ENCODE measurements at places on chromosomes 3 and 15.

DNA sequence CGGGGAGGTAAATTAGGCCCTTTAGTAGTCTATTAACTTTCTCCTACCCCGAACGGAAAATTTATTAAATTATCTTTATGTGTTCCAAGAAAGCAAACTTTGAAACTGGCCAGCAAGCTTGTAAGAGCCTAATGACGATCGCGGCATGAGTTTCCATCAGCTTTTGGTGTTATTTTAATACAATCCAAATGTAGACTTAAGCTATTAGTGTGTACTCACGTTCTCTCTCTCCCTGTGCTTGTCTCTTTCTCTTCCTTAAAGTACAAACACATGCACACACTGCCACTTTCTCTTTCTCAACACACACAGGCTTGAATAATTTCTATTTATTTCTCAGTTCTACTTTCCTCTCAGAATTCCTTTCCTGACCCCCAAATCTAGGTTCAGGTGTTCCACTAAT is 108.8 kb upstream of the MME start:
- no peak for DNase-seq

GRCh38 chr3:54866251-54866650 is 61.6 kb downstream of the LRTM1 start:
- DNase-seq = no peak

DNA sequence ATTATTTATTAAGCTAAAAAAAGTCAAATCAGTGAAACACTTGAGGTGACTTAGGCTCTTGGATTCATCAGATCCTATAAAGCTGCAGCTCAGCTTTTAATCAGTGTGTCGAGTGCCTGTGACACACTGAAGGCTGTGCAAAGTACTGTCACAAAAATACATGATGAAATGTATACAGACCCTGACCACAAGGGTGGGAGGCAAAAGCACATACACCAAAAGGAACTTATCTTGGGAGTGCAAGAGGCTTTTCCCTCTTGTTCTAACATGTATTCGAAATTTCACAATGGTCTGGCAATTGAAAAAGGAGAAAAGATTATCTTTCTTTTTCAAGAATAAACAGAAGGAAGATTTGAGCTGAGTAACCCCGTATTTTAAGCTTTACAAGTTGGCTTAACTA is 35.9 kb downstream of the VGLL4 start:
- DNase-seq = no peak

- no peak for DNase-seq
Observed at GRCh38 chr3:181330257-181330656, 340.7 kb upstream of the DNAJC19 start.

GRCh38 chr3:119310071-119310470 is 15.9 kb downstream of the ARHGAP31 start:
- no peak for DNase-seq

DNA sequence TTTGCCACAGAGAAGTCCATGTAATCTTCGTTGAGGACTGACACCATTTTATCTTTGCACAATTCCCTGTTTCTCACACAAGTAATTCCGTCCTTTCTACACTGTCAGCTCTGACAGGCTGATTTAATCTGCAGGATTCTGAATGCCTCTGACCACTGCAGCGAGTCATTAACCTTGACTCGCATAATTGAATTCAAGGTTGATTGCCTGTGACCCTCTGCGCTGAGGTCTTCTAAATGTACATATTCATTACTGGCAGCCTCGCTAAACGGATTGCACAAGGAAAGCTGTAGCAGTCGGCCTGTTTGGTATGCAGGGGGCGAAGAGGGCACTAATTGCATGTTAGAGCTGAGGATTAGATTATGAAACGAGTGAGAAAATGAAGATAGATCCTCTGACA is 147.8 kb downstream of the SHOX2 start:
- DNase-seq = no peak

DNA sequence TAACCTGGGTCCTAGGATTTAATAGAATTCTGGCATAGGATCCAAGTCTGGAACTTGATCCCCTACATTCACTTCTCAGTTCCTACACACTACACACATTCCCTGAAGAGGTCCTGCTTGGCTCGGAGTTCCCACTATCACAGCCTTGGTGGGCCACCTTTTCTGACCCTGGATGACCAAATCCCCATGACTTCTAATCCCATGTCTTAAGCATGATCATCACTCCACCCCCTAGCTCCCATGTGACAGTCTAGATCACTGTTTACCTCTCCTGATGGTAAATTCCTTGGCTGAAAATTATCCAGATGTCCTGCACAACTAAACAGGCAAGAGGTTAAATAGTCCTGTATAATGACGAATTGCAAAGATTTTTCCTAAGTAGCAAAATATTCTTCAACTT is 40.3 kb downstream of the DUT start:
- no peak for DNase-seq

DNA sequence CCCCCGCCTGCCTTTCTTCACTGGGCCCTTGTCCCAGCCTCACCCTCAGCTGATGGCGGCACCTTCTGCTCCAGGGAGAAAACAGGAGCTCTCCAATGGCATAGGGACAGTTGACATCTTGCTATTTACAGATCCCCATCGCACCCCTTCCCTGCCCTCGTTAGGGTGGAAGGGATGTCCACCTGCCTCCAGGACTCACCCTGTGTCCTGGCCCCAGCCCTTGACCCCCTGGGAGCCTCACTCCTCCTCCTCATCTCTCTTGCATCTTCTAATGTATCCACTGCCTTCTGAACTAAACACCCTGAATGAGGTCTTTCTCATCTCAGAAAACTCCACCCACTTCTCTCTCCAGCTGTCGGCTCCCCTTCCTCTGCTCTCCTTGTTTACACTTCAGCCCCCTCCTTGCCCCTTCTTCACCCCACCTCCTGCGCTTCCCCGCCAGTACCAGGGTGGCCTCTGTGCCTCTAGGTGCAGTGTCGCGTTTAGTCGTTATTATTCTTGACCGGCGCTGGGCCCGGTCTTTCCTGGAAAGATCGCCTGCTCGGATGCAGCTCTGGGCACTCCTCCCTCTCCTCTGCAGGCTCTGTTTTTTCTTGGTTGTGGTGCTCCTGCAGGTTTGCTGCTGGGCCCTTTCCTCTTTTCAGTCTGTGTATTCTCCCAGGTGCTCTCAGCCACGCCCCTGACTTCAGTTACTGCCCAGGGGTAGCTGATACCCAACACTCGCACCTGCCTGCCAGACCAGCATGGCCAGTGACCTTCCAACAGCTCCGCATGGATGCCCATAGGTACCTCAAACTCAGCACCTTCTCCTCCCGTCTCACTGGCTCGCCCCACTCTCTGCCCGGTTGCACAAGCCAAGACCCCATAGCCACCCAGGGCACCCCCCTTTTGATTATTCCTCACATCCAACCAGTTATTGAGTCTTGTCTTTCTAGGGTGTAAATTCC is 42.9 kb downstream of the PML start:
- no peak for DNase-seq

- no peak for DNase-seq
Observed at GRCh38 chr3:149382101-149382467, 4.6 kb upstream of the TM4SF1 start.

DNA sequence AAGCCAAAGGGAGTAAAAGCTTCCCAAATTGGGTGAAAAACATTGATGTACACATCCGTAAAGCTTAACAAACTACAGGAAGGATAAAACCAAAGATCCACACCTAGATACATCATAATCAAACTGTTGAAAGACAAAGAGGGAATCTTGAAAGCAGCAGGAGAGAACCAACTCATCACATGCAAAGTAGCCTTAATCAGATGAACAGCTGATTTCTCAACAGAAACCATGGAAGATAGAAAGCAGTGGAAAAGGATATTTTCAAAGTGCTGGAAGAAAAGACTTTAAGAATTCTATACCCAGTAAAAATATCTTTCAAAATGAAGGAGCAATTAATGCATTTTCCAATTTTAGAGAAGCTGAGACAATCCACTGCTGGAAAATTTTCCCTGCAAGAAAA is 36.8 kb downstream of the CHRNA7 start:
- no peak for DNase-seq

- DNase-seq = peak; percentile 74
Observed at GRCh38 chr3:194685718-194686413, at the start of gene FAM43A. Gene FAM43A, plus strand, starts transcription at chr3:194685883. Its CDS starts 944 bp downstream, at chr3:194686827.

GRCh38 chr3:189143321-189143720 is 28.4 kb upstream of the TPRG1 start:
- no peak for DNase-seq

GRCh38 chr15:98827217-98827616 is 178.9 kb downstream of the IGF1R start:
- no peak for DNase-seq

- no peak for DNase-seq
Observed at GRCh38 chr3:63132461-63133250, 145.5 kb upstream of the SYNPR start.

- peak; percentile 30 for DNase-seq
Observed at GRCh38 chr3:28840976-28841376, 439.9 kb upstream of the RBMS3 start.

GRCh38 chr15:79939399-79939798 is 31.6 kb downstream of the BCL2A1 start:
- DNase-seq = no peak

- DNase-seq = no peak
Observed at GRCh38 chr3:87361271-87361670, 84.9 kb upstream of the POU1F1 start.

DNA sequence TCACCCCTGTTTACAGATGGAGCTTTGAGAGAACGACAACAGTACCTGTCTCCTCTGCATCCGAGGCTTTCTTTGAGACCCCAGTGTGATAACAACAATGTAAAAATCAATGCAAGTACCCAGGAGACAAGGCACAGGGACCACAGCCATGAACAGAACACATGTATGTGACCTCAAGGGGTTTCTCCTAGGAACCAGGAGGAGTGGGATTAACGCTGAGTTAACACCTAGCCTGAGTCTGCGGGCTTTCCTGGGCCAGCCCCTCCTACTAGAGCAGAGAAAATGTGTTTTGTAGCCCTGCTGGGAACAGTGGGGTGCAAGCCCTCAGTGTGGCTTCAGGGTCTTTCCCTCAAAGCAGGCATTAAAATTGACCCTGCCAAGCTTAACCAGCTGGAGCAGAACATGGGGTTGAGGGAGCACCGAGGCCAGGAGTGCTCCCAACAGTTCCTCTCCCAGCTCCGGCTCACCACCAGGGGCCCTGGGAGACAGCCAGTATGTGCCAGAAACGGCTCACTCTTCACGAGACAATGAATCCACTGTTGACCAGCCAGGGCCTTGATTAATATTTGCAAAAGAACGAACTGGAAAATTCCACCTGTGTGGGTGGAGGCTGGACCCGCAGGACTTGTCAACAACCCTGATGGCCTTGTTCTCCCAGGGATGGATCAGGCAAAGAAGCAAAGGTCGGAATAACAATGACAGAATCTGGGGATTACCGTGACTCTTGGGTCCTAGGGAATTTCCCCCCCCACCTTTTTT is 3.6 kb downstream of the CHDH start:
- DNase-seq = no peak

DNA sequence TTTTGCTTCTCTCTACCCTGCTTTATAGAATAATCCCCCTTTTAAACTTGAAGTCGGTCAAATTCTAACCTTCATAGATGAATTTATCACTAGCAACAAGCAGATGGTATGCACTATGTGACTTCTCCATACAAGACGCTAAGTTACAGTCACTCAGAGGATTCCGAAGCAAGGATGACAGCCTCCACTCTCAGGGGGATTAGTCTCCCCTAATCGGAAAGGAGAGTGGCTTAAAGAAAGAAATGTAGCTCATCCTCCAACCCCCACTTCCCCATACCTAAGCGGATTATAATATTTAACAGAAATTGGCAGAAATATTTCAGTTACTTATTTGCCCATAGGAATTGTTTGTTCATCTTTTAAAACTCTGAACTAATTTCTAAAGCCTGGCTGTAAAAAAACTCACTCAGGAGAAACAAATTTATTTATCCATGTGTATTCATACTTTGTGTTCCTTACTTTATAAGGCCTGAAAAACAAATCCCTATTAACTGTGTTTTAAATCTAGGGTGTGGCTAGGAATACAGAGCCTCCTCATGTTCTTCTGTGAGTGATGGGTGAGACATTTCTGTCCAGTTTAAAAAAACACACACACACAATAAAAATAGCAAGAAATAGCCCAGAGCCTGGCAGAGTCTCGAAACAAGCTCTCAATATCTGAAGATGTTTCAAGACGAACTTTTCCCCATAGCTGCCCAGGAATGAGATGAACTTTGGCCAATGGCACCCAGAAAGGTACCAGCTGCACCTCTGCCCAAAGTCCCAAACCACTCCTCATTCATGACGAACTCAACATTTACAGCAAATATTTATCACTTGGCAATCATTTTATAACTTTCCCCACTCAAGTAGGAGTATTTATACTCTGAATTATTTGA is 18.7 kb downstream of the SIAH2 start:
- DNase-seq = no peak

GRCh38 chr15:23760024-23760423 is 72.9 kb upstream of the NDN start:
- no peak for DNase-seq

GRCh38 chr3:171379281-171379680 is 80.9 kb downstream of the TNIK start:
- DNase-seq = no peak

GRCh38 chr3:162022911-162023310 is 526.3 kb downstream of the OTOL1 start:
- DNase-seq = no peak

GRCh38 chr15:63970621-63971426 is 75.5 kb downstream of the DAPK2 start:
- no peak for DNase-seq

DNA sequence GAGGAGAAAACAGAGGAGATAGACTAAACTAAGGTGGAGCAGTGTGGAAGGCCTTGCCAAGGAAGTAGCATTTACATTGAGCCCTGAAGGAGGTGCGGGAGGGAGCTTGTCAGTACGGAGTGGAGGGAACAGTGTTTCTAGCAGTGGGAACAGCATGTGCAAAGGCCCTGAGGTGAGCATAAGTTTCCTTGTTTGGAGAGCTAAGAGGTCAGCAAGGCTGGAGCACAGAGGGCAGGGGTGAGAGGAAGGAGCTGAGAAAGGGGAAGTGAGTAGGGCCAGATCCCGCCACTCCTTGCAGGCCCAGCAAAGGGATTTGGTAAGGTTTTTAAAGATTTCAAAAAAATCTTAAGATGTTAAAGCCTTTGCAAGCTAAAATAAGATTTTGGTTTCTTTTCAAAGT is 70.1 kb downstream of the HMCES start:
- DNase-seq = no peak

GRCh38 chr3:103963599-103963998 is 1403.1 kb upstream of the ALCAM start:
- DNase-seq = no peak

GRCh38 chr15:45919806-45920205 is 285.0 kb downstream of the SQOR start:
- DNase-seq = no peak

- no peak for DNase-seq
Observed at GRCh38 chr15:62506217-62506805, 341.2 kb upstream of the C2CD4B start.

GRCh38 chr3:66812136-66812535 is 186.0 kb upstream of the KBTBD8 start:
- DNase-seq = no peak

- no peak for DNase-seq
Observed at GRCh38 chr3:124258057-124258500, 266.2 kb upstream of the ROPN1 start.

- no peak for DNase-seq
Observed at GRCh38 chr15:73986055-73986775, 5.9 kb downstream of the STOML1 start.

- DNase-seq = no peak
Observed at GRCh38 chr3:116476691-116477090, 31.4 kb upstream of the LSAMP start.
